ENCODE measurements at places on chromosomes 11 and 22.
A peak's percentile ranks its signal among the peaks of the same experiment; 100 is the strongest.

DNA sequence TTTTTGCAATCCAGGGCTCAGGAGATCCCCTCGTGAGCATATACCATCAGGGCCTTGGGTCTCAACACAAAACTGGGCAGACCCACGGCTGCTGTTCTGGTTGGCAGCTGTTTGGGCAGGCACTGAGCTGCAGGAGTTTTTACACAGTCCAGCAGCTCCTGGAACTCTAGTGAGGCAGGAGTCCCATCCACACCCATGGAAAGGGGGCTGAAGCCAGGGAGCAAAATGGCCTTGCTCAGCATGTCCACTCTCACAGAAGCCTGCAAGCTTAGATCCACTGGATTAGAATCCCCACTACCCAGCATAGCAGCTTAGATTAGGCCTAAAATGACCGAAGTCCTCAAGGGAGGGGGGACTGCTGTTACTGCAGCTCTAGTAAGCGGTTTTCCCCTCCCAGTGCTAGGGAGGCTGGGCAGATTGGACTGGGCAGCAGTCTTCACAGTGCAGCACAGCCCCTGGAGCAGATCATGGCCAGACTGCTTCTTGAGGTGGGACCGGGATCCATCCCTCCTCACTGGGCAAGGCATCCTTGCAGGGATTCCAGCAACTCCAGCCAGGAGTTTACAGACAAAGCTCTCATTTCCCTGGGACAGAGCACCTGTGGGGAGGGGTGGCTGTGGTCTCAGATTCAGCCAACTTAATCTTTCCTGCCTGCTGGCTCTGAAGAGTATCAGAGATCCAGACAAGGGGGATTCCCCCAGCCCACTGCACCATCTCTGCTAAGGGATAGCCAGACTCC lies 36.4 kb upstream of the CARD16 start:
- no peak for DNase-seq

- DNase-seq, result no peak
These were observed 8.5 kb downstream of the BACE1-AS start for GRCh38 chr11:117299351-117300282.

GRCh38 chr11:69874984-69875624 lies 55.9 kb upstream of the FGF3 start:
- DNase-seq, result no peak

DNA sequence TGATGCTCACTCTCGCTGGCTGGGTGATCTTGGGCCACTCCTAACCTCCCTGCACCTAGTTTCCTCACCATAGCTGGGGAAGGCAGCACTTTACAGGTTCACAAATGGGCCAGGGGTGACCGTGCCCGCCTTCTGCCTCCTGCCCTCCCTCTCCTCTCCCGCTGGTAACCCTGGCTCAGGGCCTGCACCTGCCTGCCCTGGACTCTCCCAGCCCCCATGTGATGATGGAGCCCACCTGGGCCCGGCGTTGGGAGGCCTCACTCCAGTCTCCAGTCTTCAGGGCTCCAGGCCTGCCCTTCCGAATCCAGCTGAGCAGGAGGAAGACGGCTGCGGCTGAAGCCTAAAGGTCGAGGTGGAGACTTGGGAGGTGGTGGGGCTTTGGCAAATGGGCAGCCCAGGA lies 152.9 kb downstream of the CACNA1I start:
- DNase-seq, result no peak

DNA sequence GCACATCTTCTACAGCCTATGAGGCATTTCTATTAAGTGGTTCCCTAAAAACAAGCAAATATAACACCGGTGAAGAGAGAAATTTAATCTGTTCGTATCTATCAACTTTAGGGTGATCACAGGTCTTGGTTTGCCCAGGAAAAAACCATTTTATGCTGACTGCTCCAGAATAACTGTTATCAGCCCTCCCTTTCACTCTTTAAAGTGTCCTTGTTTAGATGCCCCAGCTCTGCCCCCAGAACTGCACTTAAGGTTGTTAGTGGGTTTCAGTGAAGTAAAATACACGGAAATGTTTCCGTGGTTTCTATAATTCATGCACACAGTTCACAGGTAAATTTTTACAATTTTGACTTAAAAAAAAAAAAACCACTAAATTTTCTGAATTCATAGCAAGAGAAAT lies 70.0 kb downstream of the NARS2 start:
- DNase-seq, result no peak

- DNase-seq, result no peak
These were observed 24.2 kb downstream of the MRE11 start for GRCh38 chr11:94469416-94469815.

DNA sequence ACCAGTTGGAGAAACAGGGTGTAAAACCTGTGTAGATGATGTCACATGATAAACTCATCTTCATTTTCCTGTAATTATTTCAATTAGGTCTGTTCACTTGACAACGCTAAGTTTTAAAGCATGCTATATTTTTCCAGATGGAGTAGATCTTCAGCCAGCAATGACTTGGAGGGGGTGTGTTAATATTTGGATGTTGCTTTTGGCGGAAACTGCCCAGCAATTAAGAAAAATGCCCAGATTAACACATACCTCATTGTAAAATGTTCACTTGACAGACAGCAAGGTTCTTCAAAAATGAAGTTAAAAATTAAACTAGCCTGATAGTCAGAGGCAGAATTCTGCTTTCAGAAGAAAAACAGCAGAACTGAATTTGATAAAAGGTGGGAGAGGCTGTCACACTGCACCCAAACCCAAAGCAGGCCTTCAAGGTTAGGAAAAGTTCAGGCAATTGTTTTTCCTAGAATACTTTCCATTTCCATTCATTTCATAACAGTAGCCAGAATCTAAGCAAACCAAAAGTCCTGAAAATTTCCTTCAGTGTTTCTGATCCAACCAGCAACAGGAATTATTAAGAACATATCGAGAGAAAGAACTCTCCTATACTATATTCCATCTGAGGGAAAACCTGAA lies 33.0 kb downstream of the VSIG10L2 start:
- DNase-seq, result no peak

GRCh38 chr11:37951996-37952395 lies 1354.0 kb upstream of the RAG2 start:
- DNase-seq, result no peak

- no peak for DNase-seq
These were observed 39.3 kb downstream of the KCNJ4 start for GRCh38 chr22:38415561-38416321.

DNA sequence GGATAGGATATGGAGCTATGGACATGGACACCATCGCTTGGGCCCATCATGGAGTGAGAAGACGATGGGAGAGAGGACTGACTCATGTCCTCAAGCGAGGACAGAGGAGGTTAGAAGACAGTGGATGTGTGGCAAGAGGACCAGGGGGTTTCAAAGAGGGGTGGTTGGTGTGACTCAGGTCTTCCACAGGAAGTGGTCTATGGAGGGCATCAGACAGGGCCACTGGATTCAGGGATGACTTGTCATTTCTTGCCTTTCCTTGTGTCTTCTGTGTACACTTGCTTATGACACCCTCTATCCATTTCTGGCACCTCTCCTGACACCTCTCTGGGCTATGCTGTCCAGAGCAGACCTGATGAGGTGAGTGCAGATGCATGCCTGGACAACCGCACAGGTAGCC lies 115.4 kb downstream of the OSBP2 start:
- no peak for DNase-seq

GRCh38 chr11:9893474-9893873 lies 229.6 kb downstream of the SWAP70 start:
- DNase-seq, result no peak

DNA sequence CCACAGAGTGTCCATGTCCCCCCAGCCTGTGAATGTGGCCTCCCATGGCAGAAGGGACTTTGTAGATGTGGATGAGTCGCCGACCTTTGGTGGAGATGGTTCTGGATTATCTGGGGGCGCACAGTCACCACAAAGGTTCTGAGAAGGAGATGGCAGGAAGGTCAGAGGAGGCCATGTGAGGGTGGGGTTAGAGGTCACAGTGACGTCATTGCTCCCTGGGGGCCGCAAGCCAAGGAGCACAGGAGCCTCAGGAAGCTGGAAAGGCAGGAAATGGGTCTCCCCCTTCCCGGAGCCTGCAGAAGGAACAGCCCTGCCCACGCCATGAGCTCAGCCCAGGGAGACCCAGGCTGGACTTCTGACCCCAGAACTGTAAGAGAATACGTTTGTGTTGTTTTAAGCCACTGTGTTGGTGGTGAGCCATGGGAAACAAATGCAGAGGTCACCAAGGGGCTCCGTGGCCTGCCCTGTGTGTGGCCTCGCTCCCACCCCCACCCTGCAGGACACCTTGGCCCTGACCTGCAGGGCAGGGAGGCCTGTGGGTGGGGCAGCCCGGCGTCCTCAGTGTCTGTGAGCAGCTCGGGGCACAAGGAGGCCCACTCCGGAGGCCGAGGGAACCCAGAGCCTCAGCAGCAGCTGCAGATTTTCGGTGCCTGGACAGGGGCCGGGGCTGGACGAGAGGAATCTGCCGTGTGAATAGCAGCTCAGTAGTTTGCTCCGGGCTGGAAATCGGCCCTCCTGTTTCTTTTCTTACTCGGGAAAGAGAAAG lies 32.1 kb downstream of the GRAMD4 start:
- no peak for DNase-seq

GRCh38 chr11:117619661-117620060 lies 177.4 kb downstream of the DSCAML1 start:
- DNase-seq, result no peak

- no peak for DNase-seq
These were observed 175.1 kb downstream of the SWAP70 start for GRCh38 chr11:9838961-9839360.

GRCh38 chr11:125085301-125086081 lies 22.4 kb downstream of the SLC37A2 start:
- no peak for DNase-seq

DNA sequence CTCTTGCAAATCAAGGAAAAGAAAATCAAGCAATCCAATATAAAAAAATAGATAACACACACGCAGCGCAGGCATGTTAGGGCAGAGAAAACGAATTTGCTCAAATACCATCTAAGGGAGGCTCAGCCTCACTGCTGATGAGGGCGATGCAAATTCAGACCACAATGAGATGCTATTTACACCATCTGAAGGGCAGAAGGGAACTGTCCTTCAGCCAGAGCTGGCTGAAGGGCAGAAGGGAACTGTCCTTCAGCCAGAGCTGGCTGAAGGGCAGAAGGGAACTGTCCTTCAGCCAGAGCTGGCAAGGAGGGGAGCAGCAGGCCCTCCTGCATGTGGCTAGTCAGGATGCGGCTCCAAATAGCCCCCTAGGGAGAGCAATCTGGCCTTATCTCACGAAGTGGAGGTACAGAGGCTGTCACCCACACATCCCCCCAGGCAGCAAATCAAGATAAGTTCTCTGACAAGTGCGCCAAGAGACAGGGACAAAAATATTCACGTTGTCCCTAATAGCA lies 7.6 kb upstream of the SLC39A13 start:
- no peak for DNase-seq

DNA sequence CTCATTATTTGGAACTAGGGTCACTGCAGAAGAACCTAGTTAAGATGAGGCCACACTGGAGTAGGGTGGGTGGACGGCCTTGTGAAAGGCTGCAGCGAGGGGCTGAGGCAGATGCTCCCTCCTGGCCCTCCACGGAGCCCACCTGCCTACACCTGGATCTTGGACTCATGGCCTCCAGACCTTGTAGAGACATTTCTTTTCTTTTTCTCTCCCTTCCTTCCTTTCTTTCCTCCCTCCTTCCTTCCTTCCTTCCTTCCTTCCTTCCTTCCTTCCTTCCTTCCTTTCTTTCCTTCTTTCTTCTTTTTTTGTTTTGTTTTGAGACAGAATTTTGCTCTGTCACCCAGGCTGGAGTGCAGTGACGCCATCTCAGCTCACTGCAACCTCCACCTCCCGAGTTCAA lies 26.6 kb downstream of the DUSP8 start:
- no peak for DNase-seq

- no peak for DNase-seq
These were observed 38.8 kb upstream of the CAPRIN1 start for GRCh38 chr11:34012734-34013133.

DNA sequence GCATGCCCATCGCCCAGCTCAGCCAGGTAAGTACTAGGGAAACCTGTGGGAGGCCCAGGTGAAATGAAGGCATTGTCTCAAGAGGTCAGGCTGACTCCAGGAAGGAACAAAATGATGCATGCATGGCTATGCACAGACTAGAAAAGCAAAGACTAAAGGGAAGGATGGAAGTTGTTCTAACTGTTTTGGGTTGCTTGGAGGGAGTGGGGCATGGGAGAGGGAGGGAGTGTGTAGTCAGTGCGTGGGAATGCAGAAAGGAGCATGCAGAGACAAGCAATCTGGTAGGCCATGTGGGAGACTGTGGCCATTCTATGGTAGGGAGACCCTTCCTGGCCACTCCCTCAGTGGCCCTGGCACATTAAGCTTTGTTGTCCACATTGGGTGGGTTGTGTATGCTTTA lies 2.9 kb downstream of the MICAL3 start:
- no peak for DNase-seq

GRCh38 chr11:68471360-68472340 lies 11.1 kb downstream of the PPP6R3 start:
- DNase-seq, result peak; percentile 23

DNA sequence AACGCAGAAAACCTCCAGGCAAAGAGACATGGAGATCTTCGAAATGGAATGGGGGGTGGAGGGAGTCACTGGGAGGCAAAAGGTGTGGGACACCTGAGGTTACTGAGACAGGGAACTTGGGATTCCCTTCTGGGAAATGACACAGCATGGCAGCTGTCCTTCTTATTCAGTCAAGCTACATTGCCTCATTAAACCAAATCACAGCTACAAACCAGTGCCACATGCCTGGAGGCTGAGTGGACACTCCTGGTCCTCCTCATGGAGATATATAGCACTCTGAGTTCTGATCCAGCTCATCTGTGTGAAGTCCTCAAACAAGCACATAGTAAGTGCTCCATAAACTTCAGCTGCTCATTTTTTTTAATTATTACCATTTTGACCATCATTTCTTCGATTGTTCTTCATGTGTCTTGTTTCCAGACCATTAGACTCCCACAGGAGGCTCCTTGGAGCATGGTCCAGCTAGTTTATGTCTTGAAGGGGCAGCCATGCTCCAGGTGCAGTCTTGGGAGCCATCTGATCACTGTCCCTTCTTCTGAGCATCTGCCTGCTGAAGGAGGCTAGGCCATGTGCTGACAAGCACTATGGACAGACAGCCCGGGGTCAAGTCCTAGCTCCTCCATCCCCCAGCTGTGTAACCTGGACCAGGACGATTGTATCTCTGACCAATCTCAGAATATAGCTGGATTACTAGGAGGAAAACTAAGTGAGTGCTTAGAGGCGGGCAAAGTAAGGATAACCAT lies 9.7 kb upstream of the FXYD2 start:
- DNase-seq, result no peak

DNA sequence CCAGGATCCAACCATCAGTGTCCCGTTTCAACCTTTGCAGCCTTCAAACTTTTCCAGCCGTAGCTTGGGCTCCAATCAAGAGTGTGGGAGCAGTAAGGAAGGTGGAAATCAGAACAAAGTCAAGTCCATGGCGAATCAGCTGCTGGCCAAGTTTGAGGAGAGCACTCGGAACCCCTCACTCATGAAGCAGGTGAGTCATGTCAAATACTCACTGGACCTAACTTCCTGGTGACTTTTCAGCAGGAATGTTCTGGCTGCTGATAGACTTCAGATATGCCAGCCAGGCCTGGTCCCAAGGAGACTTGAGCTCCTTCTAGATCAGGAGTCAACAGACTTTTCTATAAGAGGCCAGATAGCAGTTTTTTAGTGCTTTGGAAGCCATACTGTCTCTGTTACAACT lies 129.0 kb downstream of the MICAL2 start:
- no peak for DNase-seq

Data from stimulated activated CD8-positive, alpha-beta memory T cell treated with anti-CD3 and anti-CD28 coated beads, Interleukin-2, amount 100 ng/mL, for 48 hours (primary cell).